Naive thymus-derived CD4-positive, alpha-beta T cell (primary cell): ENCODE measurements at places on chromosomes 1 and 21. TPM values are rescaled to one million over a fixed set of nuclear protein-coding genes. Genes with fewer than 3 reads are reported as not detected.

DNA sequence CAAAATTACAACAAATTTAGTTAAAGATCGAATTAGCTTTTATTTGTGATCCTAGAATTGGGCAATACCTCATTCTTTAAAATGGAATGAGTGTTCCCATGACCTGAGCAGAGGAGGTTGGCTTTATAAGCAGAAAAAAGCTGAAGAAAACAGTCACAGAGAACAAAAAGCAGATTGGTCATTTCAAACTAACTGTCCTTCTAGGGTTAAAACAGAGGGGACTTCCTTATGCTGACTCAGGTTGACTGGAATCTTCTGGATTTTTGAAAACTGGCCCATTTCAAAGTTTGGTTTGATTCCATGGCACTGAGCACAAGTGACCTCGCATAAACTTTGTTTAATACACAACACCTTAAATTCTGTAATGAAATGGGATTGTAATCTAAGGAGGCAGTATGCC, 17.6 kb downstream of the NFASC start:
- DNase-seq: no peak

- no peak for DNase-seq
Measured at GRCh38 chr1:17682400-17682799, 72.7 kb upstream of the ACTL8 start.

GRCh38 chr1:40241362-40241761, 6.4 kb upstream of the TMCO2 start:
- no peak for DNase-seq

DNA sequence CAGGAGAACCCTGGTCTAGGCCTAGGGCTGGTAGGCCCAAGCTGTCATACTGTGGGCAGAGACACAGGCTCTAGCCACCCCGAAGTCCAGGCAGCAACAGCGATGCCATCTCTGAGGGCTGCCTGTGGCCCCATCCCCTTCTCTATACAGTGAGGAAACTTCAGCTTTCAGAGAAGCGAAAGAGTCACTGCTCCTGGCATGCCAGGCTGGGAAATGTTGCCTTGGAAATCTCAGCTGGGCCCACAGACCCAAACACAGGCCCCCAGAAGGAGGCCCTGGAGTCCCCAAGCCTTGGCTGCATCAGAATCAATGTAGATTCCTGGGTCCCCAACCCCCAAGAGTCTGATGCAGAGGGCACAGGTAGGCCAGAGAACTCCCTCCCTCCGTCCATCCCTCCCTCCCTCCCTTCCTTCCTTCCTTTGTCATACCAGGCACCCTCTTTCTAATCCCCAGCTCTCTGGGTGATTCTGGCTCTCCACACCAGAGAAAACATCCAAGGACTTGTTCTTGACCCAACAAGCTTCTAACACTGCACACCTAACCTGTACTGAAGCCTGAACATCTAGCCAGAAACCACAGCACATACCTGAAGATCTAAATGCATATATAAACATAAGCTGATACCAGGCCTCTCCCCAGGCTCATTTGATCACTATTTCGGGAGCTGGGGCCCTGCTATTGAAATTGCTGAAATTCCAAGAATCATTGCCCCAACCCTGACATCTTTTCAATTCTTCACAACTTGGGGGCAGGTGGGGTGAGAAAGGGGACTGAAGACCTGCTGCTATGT, 143.2 kb upstream of the EDN2 start:
- no peak for DNase-seq

GRCh38 chr1:13830616-13831280, 130.8 kb downstream of the PRDM2 start:
- DNase-seq: no peak

DNA sequence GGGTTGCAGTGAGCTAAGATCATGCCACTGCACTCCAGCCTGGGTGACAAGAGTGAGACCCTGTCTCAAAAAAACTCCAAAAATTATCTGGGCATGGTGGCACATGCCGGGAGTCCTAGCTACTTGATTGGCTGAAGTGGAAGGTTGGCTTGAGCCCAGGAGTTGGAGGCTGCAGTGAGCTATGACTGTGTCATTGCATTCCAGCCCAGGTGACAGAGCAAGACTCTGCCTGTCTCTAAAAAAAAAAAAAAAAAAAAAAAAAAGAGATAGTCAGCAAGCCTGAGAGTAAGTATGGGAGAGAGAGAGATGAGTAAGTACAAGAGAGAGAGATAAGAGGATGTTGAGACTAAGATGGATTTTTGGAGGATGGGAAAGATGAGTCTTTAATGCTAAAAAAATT, 180.8 kb upstream of the CACYBP start:
- DNase-seq: no peak

DNA sequence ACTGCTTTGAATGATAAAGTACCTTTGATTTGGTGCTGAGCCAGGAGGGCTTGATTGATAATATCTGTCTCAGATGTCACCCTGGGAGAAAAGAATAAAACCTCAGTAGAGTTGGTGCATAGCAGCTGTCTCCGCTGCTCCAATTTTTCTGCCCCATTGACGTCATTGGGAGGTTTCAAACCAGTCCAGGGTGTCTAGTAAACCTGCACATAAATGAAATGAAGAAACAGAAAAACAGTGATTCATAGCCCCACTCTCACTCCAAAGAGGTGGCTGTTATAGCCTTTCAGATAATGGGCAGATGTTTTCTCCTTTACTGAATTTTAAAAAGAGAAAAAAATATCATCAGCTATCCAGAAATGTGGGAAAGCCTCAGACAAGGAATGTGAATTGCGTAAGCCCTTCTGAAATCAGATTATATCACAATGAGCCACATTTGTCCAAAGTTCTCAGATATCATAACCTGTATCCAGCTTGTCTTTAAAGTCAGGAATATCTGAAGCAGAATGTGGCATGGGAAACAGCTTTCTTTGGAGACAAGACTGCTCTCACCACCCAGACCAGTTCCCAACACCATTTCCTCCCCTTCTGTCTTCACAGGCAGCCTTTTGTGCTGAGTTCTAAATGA, 351.3 kb upstream of the SGIP1 start:
- DNase-seq: peak; percentile 43

DNA sequence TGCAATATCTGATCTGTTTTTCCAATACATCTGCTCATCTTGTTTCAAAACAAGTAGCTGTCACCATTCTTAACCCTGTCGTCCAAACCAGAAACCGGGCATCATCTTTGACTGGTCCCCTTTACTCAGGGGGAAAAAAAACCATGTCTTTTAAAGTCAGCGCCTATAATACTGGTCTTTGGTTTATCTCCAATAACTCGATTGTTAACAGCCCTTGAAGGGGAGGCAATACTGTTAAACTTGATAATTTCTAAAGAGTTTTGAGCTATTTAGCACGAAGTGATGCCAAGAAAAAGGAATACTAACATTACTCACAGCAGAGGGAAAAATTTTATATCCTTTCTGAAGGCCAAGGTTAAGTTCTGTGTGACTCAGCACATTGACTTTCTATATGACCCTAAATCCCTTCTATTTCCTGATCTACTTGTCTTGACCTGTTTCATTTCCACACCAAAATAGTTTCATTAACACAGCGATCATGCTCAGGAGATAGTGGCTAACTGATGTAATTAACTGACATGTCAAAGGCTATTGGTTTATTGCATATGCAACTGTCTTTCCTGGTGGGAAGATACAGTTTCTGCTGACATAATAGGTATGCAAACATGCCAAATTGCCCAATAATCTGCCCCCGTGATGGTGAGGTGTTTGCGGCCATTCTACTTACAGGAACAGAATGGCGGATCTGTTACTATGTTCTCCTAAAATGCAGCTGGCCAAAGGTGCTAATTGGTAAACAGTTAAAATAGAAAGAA, 59.1 kb downstream of the NFIA start:
- no peak for DNase-seq

- DNase-seq: no peak
Measured at GRCh38 chr1:207779008-207779407, 27.2 kb downstream of the CD46 start.

DNA sequence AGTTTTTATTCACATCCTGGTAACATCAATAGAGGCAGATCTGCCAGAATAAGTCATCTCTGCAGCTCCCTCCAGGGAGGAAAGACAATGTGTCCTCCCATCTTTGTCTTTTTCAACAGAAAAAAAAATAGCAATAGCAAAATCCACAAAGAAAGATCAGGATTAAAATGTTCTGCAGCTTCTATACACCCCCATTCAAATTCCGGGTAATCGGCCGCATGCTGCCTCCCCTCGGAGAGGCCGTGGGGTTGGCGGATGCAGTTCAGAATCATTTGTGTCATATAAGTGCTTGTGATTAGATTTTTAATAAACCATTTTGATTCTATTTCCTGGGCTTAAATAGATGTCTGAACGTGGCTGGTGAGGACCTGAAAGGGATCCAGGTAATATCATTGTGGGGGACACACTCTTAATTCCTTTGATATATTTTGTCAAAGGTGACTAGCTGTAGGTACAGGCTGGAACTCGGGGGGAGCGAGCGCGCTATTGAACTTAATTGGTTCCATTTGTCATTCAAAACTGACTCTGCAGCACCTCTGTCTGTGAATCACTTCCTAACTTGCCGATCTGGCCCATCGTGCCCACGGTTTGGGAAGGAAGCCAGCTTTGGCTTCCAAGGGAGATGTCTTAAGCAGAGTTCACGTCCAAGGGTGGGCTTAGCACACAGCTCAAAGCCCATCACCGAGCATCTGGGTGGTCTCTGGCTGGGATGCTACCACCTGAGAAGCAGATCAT, 85.6 kb upstream of the ARHGEF16 start:
- DNase-seq: no peak

- peak; percentile 34 for DNase-seq
Measured at GRCh38 chr1:17045634-17046333, 8.0 kb downstream of the SDHB start.

DNA sequence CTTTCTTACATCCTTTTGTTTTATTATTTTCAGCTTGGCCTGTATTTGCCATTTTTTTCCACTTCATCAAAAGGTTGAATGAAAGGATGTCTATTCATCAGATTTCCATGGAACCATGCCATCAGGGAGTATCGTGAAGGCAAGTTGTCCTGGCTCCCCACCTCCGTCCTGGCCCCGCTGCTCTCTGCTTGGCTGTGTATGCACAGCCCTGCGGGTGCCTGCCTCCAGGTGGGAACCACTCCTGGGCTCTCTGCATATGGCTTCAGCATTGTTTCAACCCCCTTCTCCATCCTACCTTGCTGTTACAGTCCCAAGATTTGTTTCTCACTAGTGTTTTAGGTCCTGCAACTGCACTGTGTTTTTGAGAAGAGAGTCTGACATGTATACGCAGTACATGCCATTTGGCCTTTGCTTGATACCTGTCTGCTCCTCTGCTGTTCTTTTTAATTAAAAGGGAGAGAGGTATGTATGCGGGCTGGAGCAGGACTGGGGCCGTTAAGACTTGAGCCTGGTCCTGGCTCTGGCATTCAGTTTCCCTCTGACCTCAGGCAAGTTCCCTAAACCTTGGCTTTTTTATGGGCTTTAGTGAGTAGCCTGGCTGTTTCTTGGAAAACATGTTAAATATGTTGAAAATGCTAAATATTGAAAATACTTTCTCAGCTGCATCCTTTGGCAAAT, 69.9 kb upstream of the GCLM start:
- DNase-seq: no peak

- no peak for DNase-seq
Measured at GRCh38 chr1:7366955-7367665, 404.0 kb upstream of the VAMP3 start.

GRCh38 chr1:184199438-184200085, 148.0 kb downstream of the TSEN15 start:
- DNase-seq: no peak

- no peak for DNase-seq
Measured at GRCh38 chr1:228095161-228095560, 8.0 kb downstream of the C1orf35 start.

DNA sequence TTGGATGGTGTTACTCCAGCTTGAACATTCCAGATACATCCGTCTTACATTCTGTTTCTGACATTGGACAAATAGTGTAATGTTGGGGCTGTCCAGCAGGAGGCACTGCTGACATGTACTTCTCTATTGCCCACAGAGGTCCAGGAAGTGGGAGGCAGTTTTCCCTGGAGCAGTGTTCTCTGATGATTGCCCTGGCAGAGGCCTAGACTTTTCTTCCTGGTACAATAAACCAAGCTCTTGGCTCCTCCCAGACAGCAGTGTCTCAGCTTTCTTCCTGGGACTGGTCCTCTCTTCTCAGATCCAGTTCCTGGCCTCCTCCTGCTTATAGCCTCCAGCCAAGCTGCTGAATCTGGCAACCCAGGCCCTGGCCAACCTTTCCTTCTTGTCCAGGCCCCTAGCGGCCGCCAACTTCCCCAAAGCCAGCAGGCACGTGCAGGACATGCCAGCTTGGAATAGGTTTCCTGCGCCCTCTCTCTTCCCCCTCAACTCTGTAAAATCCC, 14.9 kb upstream of the IFNLR1 start:
- peak; percentile 42 for DNase-seq

DNA sequence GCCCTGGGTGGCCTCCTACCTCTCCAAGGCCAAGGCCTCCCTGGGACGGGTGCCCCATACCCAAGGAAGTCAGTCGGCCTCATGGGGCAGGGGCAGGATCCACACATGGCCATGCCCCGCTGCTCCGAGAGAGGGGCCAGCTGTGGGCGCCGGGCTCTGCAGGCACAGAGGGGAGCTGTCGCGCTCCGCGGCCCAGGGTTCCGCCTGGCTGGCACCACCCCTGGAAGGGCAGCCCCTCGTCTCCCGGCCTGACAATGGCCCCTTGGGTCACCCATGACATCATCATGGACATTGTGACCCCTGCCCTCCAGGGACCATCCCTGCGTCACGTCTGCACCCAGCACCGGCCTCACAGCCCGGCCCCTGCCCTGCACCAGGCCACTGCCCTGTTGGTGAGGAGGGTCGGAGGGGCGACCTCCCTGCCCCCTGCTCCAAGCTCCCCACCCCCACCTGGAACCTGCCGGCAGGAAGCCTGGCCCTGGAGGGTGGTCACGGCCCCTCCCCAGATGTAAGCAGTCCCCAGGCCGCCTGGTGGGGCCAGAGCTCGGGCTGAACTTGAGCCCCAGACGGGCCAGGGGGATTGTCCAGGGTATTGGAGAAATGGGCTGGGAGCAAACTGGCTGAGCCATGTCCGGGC, 5.8 kb downstream of the TTLL10 start:
- DNase-seq: no peak

- no peak for DNase-seq
Measured at GRCh38 chr1:45442272-45442671, 48.7 kb downstream of the TESK2 start.

DNA sequence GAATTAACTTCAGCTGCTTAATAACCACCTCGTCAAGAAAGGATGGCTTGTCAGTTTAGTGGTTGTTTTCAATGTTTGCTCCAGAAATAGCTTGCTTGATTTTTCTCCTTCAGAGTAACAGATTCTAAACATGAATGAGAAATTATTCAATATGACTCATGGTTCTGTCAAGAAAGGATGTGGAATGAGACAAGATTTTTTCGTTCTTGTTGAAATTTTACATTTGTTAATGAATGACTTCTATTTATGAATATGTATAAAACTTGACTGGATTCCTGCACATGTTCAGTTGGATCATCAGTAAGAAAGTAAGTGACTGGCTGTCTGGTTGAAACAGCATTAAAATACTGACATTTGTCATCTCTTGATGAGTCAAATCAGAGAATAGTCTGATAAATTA, 38.3 kb downstream of the IFI44 start:
- no peak for DNase-seq

Gene KTI12
- 18.1 TPM for total RNA-seq

Gene UBXN10
- total RNA-seq: not detected

Gene CRP
- total RNA-seq: not detected

Gene IFNLR1
- total RNA-seq: 1.7 and 2.6 TPM in 2 replicates

Gene TLR5
- 6.2 TPM for total RNA-seq
